ENCODE measurements at places on chromosomes 1 and 21. TPM values are rescaled to one million over a fixed set of nuclear protein-coding genes. Genes with fewer than 3 reads are reported as not detected.

CLSTN1 gene
- 88.5 TPM for total RNA-seq

SH2D1B gene
- total RNA-seq: not detected

DNASE2B gene
- total RNA-seq: not detected

NBPF3 gene
- 19.6 TPM for total RNA-seq

KRTAP19-1 gene
- 0.36 TPM for total RNA-seq

GUCA2B gene
- not detected for total RNA-seq

HCRTR1 gene
- not detected for total RNA-seq

LCE6A gene
- not detected for total RNA-seq

OR10R2 gene
- total RNA-seq: not detected

Measured in melanocyte of skin (primary cell).